ENCODE measurements at places on chromosomes 1 and 21. TPM values are rescaled to one million over a fixed set of nuclear protein-coding genes. Genes with fewer than 3 reads are reported as not detected.

The PEAR1 gene
- 1.2 TPM for total RNA-seq

DNA sequence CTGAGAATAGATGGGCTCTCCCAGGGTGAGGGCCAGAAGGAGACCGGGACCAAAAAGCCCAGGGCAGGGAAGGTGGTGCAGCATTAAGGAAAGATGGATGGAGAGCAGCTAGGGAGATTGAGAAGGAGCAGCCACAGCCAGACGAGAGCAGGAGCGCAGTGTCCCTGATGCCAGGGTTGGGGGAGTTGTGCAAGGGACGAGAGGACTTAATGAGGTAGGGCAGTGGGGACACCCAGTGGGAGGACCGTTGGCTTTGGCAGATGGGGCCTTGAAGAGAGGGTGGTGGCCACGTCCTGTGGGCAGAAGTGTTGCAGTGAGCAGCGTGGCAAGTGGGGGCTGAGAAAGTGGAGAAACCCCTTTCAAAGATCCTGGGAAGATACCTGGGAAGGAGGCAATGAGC, 38.0 kb upstream of the KDM4A start:
- H3K4me3 ChIP-seq, result no peak overlapping the region
- no peak for DNase-seq
- H3K27me3 ChIP-seq, result peaks cover 10% of the 10 kb centered on the region
- H3K27ac ChIP-seq, result no peak overlapping the region
- H3K4me1 ChIP-seq, result no peaks in the 10 kb centered on the region

DNA sequence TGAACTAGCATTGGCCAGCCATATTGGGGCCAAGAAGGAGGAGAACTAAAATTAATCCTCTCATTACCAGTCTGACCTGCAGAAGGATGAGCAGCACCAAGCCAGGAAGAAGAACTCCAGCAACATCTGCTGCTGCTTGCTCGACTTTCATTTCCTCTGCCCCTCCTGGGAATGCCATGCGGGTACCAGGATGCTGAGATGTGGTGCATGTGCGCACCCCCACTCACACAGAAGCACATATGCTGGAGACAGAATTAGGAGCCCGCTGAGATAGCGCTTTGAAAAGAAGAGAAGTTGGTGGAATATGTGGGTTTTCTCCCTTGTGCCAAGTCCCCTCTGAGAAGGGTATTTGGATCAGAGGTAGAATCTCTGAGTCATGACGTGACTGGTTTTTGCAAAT, 70.4 kb downstream of the PLXNA2 start:
- H3K27ac ChIP-seq, result peak overlapping the region; percentile 62
- no peak overlapping the region for H3K4me3 ChIP-seq
- no peaks in the 10 kb centered on the region for H3K36me3 ChIP-seq
- peaks cover 5% of the 10 kb centered on the region for H3K27me3 ChIP-seq

DNA sequence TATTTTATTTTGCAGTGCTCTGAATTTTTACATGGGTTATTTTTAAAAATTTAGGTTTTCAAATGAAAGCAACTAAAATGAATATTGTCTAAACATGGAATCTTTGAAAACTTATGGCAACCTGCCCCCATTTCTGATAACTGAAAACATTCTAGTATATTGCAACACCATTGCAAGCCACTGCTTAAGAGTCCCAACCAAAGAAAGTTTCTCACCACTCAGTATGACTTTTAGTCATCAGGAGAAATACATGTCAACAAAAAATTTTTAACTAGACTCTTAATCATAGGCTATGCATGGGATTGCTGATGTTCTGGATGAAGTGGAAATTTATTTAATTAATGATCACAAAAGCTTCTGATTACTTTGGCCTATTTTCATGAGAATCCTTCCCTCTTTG, 112.1 kb downstream of the TNFSF18 start:
- no peaks in the 10 kb centered on the region for H3K27me3 ChIP-seq
- DNase-seq, result no peak
- peaks cover 5% of the 10 kb centered on the region for H3K4me1 ChIP-seq
- no peak overlapping the region for H3K4me3 ChIP-seq
- no peak overlapping the region for H3K27ac ChIP-seq
- H3K36me3 ChIP-seq, result no peaks in the 10 kb centered on the region

DNA sequence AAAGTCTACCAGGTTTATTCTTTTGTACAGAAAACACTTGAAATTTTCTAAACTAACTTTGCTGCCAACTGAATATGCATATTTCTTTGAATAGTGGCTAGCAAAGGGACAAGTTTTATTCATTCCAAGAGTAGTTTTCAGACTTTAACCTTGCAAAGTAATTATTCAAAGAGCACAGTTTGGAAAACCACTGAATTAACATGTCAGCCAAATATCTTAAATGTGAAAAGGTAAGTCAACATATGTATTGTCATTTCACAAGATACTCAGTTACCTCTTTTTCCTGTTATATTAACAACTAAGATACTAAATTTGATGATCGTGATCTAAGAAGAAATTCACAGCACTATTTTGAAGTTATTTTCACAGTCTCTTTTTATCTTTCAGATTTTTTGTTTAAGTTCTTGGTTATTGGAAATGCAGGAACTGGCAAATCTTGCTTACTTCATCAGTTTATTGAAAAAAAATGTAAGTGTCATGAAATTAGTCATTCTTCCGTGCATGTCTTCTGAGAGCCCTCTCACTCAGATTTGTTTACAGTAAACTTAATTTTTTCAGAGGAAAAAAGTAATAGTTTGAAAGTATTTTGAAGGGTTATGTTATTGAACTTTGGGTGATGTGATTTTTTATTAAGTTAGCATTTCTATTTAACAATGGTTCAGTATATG, 15.3 kb downstream of the RAB4A start:
- no peak overlapping the region for H3K4me3 ChIP-seq
- H3K27me3 ChIP-seq, result peaks cover 4% of the 10 kb centered on the region
- DNase-seq, result no peak
- H3K36me3 ChIP-seq, result peaks cover 8% of the 10 kb centered on the region

DNA sequence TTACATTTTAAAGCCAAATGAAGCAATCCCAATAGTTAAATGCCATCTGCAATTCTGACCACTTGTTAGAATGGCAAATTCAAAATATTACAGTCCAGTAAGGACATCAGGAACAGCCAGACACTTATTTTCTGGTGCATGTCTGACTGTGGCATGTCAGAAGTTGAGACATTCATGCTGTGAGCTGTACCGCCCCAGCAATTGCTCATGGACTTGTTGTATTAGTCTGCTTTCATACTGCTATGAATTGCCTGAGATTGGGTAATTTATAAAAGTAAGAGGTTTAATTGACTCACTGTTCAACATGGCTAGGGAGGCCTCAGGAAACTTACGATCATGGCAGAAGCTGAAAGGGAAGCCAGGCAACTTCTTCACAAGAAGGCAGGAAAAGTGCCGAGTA, 19.1 kb downstream of the DDAH1 start:
- peaks cover 4% of the 10 kb centered on the region for H3K4me1 ChIP-seq
- DNase-seq, result no peak
- no peak overlapping the region for H3K27ac ChIP-seq
- no peaks in the 10 kb centered on the region for H3K36me3 ChIP-seq
- no peak overlapping the region for H3K4me3 ChIP-seq

Data from glutamatergic neuron (in vitro differentiated cells).